ENCODE measurements at places on chromosomes 1 and 21. TPM values are rescaled to one million over a fixed set of nuclear protein-coding genes. Genes with fewer than 3 reads are reported as not detected.

- no peak for DNase-seq
Observed at GRCh38 chr1:225435957-225436392, 8.1 kb upstream of the LBR start.

- DNase-seq = no peak
Observed at GRCh38 chr1:245858022-245858721, 648.9 kb downstream of the SMYD3 start.

DNA sequence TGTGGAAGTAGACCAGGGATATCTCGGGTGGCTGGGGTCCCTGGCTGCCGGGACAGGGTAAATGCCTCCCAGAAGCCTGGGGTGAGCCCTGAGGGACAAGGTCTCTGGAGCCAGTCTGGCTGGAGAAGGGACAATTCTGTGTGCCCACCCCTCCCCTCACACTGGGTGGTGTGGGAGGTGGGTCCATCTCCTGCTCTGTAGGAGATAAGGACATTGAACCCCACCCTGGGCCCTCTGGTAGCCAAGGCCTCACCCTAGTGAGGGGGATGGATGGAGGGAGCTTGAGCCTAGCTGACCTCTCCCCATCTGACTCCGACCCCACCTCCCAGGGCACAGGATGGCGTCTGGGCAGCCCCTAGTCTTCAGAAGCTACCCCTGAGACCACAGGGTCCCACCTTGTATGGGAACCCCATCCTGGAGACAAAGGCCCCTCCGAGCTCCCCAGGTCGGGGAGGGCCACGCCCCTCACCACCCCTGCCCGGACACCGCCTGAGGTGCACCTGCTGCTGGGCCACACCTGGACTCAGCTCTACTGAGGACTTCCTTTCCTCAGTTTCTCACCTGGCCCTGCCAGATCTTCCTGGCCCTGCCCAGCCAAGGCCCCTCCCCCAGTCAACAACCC, 4.3 kb downstream of the AGRN start:
- DNase-seq = no peak

DNA sequence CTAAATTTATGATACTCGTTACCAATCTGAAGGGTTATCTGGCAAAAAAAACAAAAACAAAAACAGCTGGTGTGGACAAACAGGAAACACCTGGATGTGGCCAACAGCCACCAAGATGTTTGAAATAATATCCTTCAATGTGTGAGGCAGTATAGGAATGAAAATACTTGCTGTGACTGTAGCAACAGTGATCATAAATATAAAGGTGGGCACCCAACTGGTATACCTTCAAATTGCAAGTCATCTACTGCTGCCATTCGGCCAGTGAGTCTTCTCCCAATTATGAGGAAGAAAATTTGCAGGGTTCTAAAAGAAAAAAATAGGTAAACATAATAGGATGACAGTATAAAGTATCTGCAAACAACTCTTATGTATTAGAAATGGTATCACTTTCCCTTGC, 916 bp downstream of the YIPF1 start:
- no peak for DNase-seq

GRCh38 chr1:184376369-184376768, 10.5 kb upstream of the C1orf21 start:
- DNase-seq = no peak

GRCh38 chr1:175218786-175219434, 26.3 kb upstream of the KIAA0040 start:
- DNase-seq = no peak

DNA sequence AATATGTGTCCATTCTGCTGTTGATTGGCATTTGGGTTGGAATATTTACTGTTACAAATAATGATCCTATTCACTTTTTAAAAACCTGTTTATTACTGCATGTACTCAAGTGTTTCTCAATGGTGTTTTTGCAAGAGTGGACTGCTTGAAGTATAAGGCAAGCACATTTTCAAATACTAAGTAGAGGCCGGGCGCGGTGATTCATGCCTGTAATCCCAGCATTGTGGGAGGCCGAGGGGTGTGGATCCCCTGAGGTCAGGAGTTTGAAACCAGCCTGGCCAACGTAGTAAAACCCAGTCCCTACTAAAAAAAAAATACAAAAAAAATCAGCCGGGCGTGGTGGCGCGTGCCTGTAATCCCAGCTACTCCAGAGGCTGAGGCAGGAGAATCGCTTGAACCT, 276.9 kb upstream of the ADGRL4 start:
- no peak for DNase-seq

DNA sequence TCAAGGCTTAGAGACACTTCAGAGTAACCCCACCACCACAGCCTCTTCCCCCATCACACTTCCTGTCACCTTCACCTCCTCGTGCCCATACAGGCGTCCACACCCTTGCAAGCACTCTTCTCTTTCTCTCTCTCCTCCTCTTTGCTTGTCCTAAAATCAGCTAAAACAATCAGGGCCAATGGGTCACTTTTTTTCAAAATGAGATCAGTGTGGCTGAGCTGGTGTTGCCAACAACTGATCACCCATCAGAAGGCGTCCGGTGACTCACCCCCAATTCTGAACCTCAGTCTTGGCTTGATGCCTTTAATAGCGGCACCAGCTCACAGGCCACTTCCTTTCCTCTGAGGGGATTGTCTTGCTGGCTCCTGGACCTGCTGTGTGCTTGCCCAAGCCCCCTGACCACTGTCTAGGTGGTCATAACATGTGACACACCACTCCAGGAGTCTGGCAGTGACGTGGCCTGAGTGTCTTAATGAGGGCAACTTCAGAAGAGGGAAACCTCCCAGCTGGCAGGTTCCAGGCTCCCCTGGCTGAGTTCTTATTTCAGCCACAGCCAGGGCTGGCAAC, 1.6 kb downstream of the DRAXIN start:
- DNase-seq = no peak

DNA sequence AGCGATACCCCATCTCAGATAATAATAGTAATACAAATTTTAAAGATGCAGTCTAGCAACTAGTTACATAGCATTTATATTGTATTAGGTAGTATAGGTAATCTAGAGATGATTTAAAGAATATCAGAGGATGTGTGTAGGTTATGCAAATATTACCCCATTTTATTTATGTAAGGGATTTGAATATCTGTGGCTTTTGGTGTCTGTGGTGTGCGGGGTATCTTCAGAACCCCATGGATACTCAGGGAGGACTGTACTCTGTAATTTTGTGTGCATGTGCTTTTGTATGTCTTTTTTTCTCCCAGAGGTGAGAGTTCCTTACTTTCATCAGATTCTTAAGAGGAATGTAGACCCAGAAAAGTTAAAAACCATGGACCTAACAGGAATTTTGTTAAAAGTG, 12.8 kb downstream of the RNF2 start:
- no peak for DNase-seq

DNA sequence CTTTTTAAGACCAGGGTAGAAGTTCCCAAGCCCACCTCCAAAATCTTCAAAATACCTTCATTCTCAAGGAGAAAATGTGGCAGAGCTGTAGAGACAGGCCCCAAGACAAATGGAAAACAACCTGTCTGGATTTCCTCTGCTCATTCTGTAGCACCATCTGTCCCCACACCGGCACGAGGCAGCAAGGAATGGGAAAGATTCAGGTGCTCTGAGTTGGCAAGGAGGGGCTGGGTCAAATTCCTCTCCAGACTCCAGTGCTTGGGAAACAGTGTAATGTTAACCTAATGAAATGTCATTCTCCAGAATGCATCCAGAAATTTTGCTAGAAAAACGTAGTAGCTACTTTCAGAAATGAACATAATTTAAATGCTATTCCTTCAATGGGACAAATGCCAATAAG, 9.3 kb downstream of the PABPC4 start:
- DNase-seq = no peak

DNA sequence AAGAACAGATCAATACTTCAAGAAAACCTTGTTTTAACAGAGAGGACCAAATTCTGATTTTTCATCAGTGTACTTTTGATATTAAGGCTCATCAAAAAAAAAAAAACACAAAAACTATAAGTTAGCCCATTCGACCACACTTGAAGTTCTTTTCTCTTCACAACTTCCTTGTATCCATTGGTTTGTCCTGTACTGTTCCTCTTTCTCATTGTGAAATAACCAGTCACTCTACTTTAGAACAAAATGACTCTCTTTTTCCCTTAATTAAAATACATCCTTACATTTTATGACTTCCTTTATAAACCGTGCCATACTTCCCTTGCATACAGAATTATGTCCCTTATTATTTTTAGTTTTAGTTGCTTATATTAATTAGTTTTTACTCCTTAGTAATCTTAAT, 8.4 kb downstream of the QSOX1 start:
- no peak for DNase-seq

OR2T2 gene
- not detected for total RNA-seq

GRCh38 chr1:224543453-224543852, 72.7 kb upstream of the CNIH3 start:
- DNase-seq = no peak

DNA sequence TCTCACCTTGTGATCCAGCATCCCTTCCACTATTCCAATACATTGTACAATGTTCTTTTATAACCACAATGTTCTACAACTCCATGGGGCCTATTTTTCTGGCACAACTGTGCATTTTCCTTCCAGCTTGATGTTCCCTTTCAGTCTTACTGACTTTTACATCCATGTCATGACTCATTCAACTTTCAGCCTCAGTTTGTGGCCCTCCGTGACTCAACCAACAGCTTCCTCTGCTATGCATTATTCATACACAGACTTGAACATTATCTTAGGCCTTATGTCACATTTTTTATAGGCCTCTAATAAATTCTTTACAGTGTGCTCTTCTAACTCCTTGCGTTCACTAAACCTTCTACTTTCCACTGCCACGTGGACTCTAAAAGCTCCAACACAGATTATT, 119.4 kb upstream of the PRMT6 start:
- DNase-seq = no peak

DNA sequence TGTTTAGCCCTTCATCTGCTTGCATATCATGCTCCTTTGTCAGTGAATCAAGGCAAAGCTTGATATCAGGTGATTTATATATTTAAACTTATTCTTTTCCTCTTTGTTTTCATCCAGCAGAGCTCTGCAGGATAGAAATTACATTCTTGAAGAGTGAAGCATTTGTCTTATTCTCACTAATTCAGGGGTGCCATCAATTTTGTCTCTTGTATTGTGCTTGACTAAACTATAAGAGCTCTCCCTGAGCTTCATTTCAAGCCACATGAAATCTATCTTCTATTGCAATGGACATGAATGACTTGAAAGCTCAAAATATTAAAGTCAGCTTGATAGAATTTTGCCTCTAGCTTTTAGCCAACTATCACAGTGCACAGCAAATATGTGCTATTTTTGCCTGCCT, 236.7 kb upstream of the KCTD3 start:
- no peak for DNase-seq

DNA sequence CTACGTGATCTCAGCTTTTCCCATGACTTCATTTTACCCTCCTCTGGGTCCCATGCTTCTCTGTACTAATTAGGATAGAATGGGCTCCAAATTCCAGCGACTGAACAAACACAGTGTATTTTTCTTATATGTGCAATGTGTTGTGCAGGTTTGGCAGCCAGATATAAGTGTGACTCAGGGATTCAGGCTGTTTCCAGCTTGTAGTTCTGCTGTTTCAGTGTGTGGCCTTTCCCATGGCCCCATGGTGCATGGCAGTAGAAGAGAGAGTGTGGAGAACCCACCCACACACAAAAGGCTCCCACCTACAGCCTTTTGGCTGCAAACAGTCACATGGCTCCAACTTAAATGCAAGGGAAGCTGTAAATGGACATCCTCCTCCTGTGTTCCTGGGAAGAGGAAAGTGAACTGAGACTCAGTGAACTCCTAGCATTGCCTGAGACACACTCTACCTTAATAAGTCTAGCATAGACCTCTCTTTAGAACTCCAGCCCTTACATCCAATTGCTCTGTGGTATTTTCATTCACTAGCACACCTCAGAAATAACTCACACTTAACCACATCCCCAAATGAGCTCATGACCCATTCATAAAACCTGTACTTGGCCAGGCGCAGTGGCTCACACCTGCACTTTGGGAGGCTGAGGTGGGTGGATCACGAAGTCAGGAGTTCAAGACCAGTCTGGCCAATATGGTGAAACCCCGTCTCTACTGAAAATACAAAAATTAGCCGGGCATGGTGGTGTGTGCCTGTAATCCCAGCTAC, 58.7 kb downstream of the KIAA0040 start:
- DNase-seq = no peak

DNA sequence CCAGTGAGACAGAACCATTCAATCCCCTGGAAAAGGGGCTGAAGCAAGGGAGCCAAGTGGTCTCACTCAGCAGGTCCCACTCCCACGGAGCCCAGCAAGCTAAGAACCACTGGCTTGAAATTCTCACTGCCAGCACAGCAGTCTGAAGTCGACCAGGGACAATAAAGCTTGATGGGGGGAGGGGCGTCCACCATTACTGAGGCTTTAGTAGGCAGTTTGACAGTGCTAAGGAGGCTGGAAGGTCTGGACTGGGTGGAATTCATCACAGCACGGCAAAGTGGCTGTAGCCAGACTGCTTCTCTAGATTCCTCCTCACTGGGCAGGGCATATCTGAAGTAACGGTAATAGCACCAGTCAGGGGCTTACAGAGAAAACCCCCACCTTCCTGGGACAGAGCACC, 105.4 kb upstream of the GORAB start:
- DNase-seq = no peak

C1orf198 gene
- 32.7 TPM for total RNA-seq

GRCh38 chr1:107433635-107434360, 293.0 kb downstream of the NTNG1 start:
- DNase-seq = no peak

- no peak for DNase-seq
Observed at GRCh38 chr1:6783936-6784559, 1.2 kb upstream of the CAMTA1 start.

- DNase-seq = no peak
Observed at GRCh38 chr1:171389171-171389570, 75.2 kb downstream of the FMO4 start.

DNA sequence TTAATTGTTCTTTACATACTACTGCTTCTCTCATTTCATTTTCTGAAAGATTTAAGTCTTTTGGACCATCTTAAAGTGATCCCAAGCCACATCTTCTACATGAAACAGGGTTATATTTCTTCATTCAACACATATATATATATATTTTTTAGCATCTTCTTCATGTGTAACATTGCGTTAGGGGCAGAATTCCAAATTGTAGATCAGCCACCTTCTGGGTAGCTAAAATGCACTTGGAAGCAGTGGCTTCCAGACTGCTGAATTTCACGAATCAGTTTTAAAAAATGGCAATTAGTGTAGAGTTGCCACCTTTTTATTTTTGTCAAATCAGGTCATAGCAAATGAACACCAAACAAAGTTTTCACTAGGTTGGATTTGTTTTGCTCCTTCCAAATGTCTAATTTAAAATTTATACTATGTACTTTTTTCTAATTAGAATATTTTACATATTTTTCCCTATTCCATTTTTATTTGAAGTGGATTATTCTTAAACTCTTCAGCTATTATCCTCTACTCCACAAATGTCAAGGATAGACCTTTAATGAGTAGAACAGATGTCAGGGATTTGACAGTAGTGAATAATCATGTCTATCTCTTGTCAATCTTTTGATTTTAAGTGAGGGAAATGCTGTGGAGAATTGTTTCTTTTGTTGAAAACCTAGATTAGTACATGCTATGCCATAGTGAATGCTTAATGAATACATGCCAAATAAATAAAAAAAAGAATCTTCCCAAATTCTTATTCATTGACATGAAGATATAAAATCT, 55.8 kb downstream of the DNM3 start:
- no peak for DNase-seq

All from left ventricle myocardium inferior (tissue), 1 donor.